ENCODE measurements at places on chromosomes 11 and 22.

- no peak for DNase-seq
Observed at GRCh38 chr11:15670520-15671070, 555.9 kb downstream of the INSC start.

DNA sequence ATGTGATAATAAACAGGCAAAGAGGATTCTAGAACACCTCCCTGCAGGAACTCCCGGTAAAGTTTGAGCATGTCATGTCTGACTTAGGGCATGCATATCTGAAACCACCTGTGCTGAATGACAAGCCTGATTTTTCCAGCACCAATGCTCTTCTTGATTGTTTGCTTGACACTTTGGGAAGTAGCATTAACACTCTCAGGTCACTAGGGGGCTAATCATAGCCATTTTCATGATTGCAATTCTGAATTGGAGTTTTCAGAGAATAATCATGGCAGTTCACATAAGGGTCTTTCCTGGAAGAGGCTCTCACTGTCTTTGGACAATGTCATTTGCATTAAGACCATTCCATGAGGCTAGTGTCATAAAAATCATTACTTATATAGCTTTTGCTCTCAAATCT lies 234.4 kb upstream of the MTNR1B start:
- no peak for DNase-seq

DNA sequence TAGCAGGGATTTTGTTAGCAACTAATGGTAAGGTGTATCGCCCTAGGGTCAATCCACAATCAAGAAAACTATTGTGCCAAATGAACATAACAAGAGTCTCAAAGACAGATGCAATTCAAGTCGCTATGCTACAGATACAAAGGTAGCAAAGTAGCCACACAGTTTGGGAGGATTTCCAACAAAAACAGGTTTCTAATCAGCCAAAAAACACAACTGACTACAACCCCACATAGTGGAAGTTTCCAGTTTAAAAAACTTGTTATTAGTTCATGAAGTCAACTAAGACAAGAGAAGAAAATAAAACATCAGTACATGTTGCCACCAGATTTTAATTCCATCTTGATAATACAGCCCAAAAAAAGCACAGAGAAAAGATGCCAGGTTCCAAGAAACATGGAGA lies 38.0 kb downstream of the MYH9 start:
- no peak for DNase-seq

DNA sequence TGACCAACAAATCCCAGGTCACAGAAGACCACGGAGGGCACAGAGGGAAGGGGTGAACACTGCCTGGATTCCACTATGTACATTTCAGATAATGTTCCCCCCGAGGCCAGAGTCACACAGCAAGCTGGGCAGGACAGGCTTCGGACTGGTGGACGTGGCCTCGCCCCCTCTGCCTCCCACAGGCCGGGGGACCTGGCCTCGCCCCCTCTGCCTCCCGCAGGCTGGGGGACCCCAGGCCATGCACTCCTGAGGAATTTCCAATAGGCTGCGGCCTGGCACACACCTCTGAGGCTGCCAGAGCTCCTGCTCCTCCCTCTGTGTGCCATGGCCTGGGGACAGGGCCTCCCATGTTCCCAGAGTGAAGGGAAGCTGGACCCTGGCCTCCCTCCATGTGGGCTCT lies 1352.8 kb downstream of the BRD1 start:
- DNase-seq: no peak

- no peak for DNase-seq
Observed at GRCh38 chr11:57800444-57801182, 39.0 kb downstream of the CTNND1 start.

DNA sequence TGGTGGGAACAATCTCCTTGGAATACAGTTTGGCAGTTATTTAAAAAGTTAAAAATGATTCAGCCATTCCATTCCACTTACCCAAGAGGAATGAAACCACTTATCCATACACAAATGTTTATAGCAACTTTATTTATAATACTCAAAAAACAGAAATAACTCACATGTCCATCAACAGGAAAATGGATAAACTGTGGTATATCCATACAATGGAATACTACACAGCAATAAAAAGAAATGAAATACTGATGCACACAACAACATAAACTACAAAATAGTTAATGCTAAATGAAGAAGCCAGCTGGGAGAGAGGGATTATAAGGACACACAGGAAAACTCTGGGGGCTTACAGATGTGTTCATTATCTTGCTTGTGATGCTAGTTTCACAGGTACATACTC lies 64.7 kb downstream of the FCHSD2 start:
- no peak for DNase-seq

DNA sequence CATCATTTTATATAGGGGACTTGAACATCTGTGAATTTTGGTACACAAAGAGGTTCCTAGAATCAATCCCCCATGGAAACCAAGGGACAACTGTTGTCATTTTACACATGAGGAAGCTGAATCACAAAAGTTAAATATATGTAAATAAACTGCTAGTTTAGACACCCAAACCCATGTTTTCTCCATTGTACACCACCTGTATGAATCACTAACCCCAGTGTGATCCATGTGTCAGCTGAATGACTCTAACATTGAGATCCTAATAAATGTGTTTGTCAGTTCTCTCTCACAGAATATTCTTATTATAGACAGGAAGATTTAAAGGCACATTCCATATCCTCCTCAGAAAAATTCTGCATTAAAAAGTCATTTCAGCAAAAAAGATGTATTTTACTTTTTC lies 83.3 kb downstream of the ATG16L2 start:
- DNase-seq: no peak

GRCh38 chr11:102266099-102266498 lies 51.2 kb upstream of the BIRC3 start:
- no peak for DNase-seq

- DNase-seq: no peak
Observed at GRCh38 chr11:116882386-116882785, 45.0 kb upstream of the APOA1 start.

DNA sequence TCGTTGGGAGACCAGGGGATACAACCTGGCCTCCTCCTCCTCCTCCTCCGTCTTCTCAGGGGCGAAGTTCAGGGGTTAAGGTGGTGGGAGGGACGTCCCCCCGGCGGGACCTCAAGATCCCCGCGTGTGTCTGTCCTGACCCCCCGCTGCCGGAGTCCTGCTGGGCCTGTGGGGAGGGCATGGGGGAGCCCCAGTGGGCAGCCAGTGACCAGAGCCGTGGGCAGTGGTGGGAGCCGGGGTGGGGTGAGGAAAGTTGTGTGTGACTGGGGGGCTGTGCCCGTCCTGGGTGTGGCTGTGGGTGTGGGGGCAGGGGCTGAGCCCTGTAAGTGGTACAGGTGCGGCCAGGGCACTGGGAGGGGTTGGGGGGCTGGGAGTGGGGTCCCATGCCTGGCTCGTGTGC lies 10.1 kb downstream of the TSPAN4 start:
- no peak for DNase-seq

DNA sequence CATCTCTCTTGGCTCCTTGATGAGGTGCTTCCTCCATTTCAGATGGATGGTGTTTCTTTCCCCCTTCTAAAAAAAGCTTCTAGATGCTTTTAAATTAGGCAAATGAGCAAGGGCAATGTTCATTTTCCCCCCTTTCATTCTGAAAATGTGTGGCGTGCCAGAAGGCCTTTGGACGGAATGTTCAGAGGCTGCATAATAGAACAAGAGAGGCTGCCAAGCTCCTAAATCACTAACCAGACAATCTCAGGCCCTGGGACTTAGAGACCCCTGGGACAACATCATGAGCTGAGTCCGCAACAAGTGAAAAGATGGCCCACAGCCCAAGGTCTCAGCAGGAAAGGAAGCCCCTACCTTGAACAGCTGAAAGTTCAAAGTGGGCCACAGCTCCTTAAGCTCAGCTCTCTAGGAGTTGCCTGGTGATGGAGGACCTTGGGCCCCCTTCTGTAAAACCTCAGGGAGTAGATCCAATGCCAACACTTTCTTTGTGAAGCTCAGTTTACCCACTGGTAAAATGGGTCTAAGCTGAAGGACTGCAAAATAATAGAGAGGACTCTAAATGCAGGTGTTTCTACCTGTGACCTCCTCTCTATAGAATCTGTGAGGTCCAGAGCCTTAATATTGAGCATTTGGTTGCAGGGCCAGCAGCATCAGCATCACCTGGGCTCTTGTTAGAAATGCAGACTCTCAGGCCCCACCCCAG lies 144.0 kb downstream of the FBXO7 start:
- no peak for DNase-seq

GRCh38 chr11:26841818-26842473 lies 120.1 kb upstream of the SLC5A12 start:
- DNase-seq: no peak

- DNase-seq: no peak
Observed at GRCh38 chr11:64085906-64086257, 50.2 kb downstream of the FLRT1 start.

DNA sequence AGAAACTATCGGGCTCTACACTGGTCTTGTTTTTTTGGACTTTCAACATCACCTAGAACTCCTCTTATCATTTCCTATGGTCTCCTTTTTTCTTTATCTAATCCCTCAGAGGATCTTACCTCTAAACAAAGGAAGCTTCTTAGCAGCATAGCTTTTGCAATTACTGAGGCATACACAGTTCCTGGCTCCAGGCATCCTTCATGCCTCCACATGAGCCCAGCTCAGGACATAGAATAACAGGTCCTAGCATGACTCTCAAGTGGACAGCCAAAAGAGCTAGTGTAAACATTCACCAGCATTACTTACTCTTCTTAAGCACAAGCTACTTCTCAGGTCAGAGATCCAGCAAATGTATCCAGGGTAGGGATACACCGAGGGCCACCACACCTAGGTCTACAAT lies 17.1 kb downstream of the CFAP300 start:
- DNase-seq: no peak

- no peak for DNase-seq
Observed at GRCh38 chr11:1884303-1884700, 7.4 kb downstream of the PRR33 start.

- DNase-seq: no peak
Observed at GRCh38 chr11:110455718-110456117, 26.0 kb downstream of the FDX1 start.

DNA sequence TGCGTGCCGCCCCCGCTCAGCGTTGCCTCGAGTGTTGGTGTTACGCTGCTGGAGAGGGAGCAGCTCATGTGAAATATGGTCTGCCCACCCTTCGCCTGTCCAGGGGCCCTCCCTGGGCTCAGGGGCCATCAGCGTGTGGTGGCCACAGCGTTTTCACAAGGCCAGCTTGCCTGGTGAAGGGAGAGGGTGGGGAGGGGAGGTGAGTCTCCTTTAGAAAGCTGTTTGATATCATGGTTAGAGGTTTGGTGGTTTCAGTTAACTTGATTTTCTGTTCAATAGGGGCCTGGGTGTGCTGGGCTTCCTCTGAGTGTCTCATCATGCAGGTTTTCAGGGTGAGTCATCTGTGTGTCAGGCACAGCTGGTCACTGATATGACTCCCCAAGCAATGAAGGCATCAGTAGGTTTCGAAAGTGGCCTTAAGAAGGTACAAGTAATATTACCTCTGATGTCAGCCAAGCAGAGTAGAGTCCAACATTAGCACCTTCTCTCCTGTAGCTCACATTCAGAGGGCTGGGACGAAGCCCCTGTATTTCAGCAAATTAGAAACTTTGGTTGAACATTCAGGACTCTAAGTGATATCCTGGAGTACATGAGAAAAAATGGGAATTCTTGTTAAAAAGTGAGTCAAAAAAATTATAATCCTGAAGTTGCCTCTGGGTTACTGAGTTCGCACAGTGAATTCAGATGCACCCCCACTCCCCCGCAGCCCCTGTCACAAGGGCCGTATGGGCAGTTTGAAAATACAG lies 172.5 kb downstream of the TBC1D22A start:
- DNase-seq: no peak

DNA sequence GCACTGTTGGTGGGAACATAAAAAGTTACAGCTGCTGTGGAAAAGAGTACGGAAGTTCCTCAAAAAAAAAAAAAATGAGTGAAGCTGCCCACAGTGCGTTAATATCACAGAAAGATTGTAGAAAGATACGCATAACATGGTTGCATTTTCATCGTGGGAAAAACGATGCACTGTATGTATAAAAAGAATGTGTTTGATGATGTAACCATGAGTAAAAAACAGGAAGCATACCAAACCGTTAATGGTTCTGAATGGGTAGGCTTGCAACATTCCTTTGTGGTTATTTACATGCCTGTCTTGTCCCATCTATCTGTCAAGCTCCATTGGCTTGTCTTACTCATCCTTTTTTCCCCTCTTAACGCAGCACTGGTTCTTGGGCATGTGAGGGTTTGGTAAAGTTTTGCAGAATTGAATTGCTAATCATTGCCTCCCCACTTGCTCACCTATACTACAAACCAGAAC lies 33.8 kb upstream of the DKK3 start:
- DNase-seq: no peak

DNA sequence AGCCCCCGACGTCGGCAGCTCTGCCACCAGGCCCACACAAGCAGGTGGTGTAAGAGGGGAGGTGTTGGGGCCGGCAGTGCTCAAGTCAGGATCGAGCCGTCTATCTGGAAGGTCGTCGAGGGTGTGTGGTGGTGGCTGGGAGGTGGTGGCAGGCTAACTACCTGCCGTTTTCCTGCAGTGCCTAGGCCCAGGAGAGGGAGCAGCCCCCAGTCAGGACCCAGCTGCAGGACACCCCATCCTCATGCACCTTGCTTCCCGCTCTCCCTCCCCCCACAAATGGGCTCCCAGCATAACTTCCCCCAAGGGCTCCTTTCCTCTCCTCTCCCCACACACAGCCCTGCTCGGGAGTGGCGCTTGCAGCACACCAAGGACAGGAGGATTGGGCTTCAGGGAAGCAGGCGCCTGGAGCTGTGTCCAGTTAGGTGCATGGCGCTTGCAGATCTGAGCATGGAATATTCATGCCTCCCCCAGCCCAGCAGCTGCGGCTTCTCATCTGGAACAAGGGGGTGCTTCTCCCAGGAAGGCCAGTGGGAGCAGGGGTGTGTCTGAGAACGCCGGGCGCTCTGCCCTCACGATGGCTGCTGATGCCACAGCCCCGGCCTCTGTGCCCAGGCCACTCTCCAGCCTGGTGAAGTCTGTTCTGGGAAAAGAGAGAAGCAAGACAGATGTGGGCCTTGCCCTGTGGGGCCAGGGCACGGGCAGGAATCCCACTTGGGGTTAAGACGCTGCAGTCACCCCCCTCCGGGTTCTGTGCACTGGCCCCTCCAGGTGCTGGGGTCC lies 127.7 kb downstream of the IGLL1 start:
- no peak for DNase-seq

All from stimulated activated CD4-positive, alpha-beta T cell treated with anti-CD3 and anti-CD28 coated beads, Interleukin-4, amount 100 ng/mL, for 1 hour (primary cell).